AG09309 (cell line): ENCODE measurements at places on chromosomes 6 and 20.

DNA sequence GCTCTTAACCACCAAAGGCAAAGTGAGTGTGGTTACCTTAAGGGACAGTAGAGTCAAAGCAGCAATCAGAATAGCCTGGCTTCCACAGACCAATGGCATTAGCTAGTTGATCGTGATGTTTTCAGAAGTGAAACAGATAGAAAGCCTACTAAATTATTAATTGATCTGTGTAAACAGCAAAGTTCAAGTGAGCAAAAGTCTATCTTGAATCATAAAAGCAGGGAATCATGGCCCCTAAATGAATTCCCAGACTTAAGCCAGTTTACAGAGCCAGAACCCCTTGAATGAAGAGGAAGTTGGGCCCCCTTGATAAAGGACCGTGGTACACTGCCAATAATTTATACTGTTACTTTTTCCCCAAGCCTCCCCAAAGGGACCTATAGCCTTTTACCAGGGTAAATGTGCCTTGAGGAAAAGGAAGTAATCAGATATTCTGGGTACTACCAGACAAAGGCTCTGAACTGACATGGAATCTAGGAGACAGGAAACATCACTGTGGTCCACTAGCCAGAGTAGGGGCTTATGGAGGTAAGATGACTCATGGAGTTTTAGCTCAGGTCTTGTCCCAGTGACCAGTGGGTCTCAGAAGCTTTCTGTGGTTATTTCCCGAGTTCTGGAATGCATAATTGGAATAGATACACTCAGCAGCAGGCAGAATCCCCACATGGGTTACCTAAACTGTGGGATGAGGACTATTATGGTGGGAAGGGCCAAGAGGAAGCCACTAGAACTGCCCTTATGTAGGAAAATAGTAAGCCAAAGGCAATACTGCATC, 317.5 kb downstream of the CD83 start:
- no peak for DNase-seq

DNA sequence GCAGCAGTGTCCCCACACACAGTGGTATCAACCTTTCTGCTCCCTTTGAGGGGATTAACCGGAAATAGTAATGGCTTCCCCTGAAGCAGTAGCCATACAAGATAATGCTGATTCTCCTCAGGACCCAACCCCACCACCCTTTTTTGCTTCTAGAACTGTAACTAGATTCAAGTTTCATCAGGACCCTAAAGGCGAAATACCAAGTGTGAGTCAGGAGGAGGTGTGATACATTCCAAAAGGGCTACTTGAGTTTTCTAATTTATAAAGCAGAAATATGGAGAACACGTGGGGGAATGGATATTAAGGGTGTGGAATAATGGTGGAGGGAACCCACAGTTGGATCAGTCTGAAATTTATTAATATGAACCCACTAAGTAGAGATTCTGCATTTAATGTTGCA, 51.5 kb upstream of the CAP2 start:
- no peak for DNase-seq

GRCh38 chr6:137320271-137320670, 101.1 kb upstream of the IFNGR1 start:
- DNase-seq: no peak

- no peak for DNase-seq
Observed at GRCh38 chr6:37289931-37290330, 32.0 kb upstream of the TMEM217 start.

DNA sequence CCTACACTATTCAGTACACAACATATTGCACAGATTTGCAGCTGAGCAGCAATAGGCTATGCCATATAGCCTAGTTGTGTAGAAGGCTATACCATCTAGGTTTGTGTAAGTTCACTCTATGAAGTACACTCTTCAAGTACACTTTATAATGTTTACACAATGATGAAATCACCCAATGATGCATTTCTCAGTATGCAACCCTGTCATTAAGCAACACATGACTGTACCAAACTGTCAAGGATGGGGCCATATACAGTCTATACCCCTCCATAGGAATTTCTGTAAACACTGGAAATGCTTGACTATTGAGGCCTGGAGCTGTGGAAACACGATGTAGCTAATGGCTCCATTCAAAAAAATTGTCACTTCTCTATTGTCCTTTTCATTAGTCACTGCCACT, 535.4 kb downstream of the EPM2A start:
- DNase-seq: peak; percentile 10

DNA sequence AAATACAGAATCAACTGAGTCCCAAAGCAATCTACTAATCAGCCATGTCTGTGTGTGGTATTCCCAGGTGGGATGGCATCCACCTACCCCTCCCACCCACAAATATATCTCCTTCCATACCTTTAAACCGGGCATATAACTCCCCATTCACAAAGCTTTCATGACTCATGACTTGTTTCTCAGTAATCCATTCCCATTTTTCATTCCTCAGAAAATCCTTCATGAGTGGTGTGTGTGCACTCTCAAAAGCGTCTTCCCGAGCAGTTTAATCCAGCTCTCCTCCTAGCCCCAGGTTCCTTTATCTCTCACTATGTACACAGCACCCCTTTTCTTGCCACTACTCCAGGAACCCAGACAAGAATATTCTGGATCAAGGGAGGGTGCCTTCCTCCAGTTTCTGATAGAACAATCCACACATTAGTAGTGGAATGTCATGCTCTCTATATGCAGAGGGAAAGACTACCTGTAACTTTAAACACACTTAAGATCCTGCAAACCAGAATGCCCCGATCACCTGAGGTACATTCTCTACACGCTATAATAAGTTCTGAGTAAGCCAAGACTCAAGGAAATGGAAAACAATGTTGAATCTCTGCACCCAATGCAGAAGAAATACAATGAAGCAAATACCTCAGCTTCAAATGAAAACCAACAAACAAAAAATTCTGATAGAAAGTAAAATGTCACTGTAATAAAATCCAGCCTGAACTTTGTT, 55.7 kb upstream of the IPCEF1 start:
- DNase-seq: no peak

DNA sequence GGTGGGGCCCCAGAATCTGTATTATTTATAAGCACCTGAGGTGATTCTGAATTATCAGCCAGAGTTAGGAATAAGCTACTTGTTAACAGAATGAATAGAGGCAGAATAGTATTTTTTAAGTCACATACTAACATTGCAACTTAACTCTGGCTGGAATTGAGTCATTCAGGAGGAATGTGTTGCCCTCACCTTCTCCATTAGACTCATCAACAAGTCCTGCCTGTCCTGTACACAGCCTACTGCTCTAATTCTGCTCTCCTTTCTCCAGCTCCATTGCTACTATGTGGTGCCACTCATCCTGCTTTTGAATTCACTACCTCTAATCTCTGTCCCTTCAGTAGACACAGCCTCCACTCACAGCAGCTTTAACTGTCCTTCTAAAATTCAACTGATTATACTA, 669.4 kb downstream of the DHX35 start:
- DNase-seq: no peak

DNA sequence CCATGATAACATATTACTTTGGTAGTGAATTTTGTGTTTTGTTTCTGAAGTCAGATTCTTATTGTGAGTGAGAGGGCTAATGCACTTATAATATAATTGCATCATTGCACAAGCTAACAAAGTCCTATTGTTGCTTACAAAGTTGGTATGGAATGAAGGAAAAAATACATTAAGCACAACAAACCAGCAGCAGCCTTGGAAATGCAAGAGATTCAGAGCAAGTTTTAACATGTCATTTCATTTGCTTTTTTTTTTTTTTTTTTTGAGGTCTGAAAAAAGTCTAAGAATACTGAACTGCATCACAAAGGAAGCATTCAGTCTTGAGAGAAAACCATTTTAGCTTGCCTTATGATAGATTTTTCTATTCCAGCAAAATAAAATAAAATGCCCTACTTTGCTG, 57.6 kb downstream of the PLCB4 start:
- no peak for DNase-seq

GRCh38 chr6:51077821-51078518, 259.3 kb downstream of the TFAP2B start:
- no peak for DNase-seq

GRCh38 chr20:58463256-58463655, 51.9 kb downstream of the APCDD1L start:
- no peak for DNase-seq

- no peak for DNase-seq
Observed at GRCh38 chr20:62378215-62378614, 8.7 kb upstream of the RPS21 start.

GRCh38 chr6:94213226-94213625, 793.9 kb upstream of the EPHA7 start:
- DNase-seq: no peak

DNA sequence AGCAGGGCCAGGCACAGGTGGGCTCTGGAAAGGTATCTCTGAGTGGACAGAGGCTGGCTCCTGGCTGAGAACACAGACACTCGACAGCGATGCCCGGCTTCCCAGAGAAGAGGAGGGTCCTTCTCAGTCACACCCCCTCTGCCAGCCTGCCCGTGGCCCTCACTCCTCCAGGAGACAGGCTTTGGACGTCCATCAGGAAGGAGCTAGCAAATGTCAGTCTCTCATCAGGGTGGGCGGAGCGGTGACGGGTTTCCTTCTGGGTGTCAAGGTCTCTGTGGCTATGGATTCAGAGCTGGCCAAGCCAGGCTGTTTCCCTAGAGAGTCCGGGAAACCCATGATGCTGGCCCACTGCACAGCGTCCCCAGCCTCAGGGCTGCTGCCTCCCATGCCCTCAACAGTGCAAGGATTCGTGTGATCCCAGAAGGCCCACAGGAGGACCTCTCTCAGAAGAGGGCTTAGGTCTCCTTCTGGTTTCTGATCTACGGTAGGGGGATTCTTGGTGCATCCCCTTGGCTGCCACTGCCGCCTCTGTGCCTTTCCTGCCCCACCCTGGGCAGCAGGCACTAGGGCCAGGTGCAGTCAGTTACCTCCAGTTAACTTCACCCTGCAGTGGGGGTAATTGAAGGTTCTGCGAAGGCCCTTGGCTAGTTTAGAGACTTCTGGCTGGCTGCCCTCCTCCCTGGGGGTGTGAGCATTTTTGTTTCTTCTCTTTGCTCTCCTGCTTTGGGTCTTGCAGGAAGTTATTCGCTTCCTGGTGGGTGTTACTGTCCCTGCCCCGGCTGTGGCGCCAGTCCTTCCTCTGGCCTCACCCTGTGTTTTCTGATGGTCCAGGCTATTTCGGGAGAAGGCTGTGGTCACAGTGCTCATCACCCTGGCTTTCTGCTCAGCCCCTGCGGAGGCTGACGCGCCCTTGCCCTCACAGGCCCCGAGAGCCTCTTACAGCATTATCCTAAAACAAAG, 80.2 kb downstream of the CDH4 start:
- no peak for DNase-seq

DNA sequence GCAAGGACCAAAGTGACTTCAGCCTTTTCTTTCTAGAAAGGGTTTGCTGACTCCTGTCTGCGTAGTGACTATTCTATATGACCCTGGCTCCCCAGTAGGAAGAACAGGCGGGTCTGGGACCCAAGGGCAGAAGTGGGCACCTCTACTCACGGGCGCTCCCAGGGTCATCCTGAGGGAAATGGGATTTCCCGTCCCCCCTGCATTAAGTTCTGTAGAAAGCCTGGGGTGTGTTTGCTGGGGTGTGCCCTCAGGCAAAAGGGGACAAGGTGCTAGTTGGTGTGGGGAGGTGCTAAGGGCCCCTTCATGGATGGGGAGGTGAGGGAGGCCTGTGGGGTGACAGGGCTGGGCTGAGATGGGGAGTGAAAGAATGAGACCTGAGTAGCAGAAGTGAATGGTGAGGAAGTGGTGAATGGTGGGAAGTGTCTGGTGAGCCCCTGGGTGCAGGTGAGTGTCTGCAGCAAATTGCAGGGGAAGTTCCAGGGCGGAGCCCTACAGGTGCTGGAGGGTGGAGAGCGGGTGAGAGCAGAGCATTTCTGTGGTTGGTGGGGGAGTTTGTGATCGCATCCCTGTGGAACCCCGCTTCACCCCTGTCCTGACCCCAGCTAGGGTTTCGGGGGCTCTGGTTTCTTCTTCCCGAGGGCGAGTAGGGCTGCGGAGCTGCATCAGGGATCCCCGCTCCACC, 21.1 kb downstream of the RAET1L start:
- no peak for DNase-seq

GRCh38 chr6:9025228-9025627, 589.9 kb upstream of the SLC35B3 start:
- no peak for DNase-seq

DNA sequence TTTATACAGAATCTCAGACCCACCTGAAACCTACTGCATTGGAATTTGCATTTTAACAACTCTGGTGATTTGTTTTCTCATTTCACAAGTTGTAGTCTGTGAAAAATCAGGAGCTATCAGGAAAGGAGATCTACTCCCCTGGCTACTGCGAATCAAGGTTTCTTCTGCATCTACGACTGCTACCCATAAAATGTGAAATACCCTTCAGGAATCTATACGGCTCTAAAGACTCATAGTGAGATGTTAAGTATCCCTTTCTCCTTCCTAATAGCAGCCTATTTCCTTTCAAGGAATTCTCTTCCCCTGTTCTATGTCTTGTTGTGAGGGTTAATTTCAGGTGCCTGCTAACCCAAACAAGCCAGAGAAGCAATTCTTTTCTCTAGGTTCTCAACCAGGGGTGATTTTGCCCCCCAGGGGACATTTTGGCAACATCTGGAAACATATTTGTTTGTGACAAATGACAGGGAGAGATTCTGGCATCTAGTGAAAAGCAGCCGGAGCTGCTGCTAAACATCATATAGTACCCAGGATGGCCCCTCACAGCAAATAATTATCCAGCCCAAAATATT, 26.3 kb downstream of the WFDC3 start:
- no peak for DNase-seq

GRCh38 chr6:124223611-124224345, 420.1 kb downstream of the NKAIN2 start:
- DNase-seq: no peak

GRCh38 chr6:137970368-137970767, 103.3 kb downstream of the TNFAIP3 start:
- no peak for DNase-seq

DNA sequence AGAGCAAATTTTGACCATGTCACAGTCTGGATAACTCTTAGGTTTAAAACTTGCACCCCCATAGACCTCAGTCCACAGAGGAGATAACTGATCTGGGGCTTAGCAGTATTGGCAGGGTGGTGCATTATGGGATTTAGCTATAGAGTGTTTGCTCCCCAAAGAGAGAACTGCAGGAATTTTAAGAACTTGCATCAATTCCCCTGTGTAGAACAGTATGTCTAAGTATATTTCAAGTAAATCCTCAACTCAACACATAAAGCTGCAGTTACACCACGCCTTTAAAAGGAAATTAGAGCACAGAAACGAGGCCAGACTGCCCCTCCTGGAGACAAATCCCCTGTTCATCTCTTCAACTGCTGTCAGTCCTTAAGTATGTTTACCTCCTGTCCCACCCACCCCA, 144.9 kb downstream of the TRMT11 start:
- DNase-seq: no peak

DNA sequence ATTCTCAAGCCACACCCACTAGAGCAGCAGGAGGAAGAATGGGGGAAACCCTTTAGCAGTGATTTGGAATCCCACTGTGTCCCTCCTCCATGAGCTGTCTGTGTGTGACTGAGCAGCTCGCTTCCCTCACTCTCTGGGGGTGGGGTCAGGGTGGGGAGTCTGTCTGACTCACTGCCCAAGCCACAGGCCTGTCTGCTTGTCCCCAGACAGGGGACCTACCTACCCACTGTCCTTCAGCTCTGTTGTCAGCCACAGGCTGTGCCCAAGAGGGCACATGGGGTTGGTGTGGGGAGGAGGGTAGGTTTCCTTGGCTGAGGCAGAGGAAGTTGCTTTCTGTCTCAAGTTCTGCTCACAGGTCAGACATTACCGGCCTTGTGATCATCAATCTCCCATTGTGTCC, 127.0 kb downstream of the MAFB start:
- DNase-seq: no peak
